Astrocyte (in vitro differentiated cells and primary cell): ENCODE measurements at places on chromosomes 3 and 15. TPM values are rescaled to one million over a fixed set of nuclear protein-coding genes. Genes with fewer than 3 reads are reported as not detected.

- DNase-seq = no peak
These were observed 898.7 kb downstream of the NSUN3 start for GRCh38 chr3:94961423-94962100.

GRCh38 chr3:139906418-139906817 lies 28.6 kb upstream of the CLSTN2 start:
- DNase-seq = peak; percentile 76

DNA sequence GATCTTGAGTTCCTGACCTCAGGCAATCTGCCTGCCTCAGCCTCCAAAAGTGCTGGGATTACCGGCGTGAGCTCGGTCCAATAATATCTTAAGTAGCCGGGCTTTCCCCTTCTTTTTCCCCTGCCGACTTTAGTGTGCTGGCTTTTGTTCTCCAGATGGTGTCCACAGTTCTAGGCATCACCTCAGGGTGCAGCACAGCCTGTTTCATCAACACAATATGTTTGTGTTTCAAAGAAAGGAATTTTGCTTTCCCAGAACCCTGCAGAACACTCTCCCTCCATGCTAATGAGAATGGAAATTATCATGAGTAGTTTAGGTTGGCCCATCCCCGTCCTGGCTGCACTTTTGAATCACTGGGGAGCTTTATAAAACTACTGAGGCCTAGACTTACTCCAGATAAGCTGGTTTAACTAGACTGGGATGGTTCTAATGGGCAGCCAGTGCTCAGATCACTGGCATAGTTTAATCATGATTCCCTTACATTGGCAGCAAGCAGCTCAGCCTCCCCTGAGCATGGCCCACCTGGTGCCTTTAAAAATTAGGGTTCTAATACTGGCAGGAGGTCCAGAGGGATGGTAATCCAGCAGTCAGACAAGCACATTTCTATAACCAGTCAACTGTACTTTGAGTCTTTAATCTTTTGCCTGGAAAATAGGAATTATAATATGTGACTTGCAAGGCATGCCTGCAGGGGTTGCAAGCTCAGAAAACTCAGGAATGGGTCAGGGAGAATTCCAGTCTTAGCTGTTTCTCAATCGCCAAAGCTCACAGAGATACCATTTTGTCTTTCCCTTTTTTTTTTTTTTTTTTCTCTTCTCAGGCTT lies 127.6 kb upstream of the RASGRP1 start:
- no peak for DNase-seq

GRCh38 chr15:28875461-28876000 lies 10.2 kb upstream of the APBA2 start:
- no peak for DNase-seq

- no peak for DNase-seq
These were observed 71.8 kb upstream of the GATM start for GRCh38 chr15:45449916-45450867.

GRCh38 chr3:141986548-141987107 lies 110.2 kb downstream of the ATP1B3 start:
- DNase-seq = no peak

- no peak for DNase-seq
These were observed 278.0 kb upstream of the TRIM42 start for GRCh38 chr3:140399871-140400270.

- no peak for DNase-seq
These were observed 2.7 kb downstream of the ZNF654 start for GRCh38 chr3:88061746-88062145.

- DNase-seq = no peak
These were observed 507.7 kb downstream of the GRM7 start for GRCh38 chr3:7368597-7368996.

DNA sequence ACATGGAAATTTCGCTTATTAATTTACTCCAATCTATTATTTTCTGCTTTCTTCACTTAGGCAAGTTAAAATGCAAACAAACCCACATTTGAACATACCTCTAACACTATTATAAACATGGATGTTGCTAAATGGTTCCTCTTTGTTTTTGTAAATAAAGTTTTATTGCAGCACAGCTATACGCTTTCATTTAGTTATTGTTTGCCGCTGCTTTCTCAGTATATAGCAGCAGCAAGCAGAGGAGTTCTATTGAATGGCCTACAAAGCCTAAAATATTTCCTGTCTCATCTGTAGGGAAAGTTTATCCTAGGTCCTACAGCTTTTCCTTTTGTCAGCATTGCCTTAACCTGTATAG lies 7.9 kb upstream of the CHD2 start:
- DNase-seq = no peak

- DNase-seq = no peak
These were observed 30.7 kb downstream of the NANOGP8 start for GRCh38 chr15:35054380-35054779.

GRCh38 chr15:83898361-83898760 lies 244.4 kb downstream of the ADAMTSL3 start:
- DNase-seq = no peak

DNA sequence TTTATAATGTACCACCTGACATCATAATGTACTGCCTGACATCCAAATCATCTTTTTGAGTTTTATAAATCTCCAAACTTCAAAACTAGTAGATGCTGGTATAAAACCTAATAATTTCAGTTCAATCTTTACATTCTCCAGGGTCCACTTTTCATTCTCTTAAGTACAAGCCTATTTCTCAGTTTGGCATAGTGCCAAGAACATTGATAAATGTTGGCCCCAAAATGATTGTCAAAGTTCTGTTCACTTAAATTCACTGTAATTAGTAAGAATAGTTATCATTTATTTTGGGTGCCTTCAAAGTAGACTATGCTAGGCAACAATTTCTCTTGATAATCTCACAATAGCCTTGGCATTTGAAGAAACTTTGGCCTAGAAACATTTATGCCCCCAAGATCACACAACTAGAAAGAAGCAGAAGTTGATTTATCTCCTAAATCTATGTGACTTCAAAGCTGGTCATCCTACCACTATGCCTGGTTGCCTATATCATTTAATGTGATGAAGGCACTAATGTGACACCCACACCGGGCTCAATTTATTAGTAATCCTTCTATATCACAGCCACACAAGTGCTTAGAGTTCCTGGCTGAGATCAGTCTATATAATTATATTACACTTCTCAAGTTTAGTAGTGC lies 101.7 kb downstream of the ZNF609 start:
- DNase-seq = no peak

GRCh38 chr15:70420086-70420947 lies 322.6 kb upstream of the TLE3 start:
- DNase-seq = no peak

GRCh38 chr3:54659347-54659746 lies 268.5 kb downstream of the LRTM1 start:
- no peak for DNase-seq

DNA sequence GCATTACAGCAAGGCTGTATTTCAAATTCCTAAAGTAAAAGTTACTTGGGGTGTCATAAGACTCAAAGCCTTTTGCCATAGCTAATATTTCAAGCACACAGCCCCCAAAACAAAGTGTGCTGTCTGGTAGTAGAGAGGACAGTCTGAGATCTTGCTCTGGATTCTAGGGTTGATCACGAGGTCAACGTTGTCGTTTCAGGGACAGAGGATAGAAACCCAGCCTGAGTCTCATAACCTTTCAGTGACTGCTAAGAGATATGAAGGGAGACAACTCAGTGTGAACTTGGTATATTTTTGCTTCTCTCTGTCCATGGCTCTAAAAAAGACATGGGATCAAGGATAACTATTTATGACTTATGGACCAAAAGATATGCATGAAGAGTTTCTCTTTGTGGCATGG lies 25.6 kb upstream of the MINDY4B start:
- DNase-seq = no peak

DNA sequence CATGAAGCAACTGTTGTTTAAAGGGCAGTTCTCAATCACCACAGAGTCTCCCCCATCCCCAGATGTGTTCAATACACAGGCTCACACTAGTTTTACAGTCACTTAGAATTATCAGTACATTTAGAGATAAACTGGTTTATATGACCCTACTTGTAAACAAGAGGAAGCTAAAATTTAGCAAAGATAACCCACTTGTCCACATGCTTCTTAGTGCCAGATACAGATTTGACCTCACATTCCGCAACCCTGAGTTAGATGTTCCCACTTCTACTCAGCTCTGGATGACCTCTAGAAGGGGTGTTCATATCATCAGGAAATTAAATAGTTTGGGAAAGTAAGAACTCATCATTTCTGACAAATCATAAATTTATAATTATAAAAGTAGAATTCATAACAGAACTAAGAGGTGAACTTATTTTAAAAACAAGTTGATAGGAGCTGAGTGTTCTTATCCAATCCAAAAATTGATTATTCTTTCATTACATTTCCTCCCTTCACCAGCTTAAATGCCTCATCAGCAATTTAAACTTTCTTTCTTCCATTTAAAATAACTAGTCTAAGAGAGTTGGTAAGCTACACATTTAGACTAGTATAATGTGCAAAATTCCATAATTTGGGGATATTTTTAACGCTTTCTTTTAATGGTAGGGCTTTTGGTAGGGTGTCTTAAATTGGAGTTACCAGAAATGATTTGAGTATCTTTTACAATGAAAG lies 131.2 kb downstream of the FBN1 start:
- no peak for DNase-seq

DNA sequence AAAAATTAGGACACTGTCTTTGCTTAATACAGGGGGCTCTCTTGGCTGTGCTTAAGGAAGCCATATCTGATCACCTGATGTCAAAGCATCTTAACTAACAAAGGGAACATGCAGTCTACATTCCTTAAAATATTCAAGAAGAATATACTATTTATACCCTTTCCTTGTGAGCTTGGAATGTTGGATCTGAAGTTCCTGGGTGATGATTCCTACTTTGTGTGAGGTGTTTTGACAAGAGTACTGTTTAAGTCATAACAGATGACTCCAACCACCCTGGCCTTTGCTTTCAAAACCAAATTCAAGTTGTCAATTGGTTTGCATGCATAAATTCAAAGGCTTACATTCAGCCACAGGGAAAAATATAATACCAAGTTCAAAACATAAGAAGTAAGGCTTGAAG lies 862.7 kb upstream of the SEMA6D start:
- peak; percentile 1 for DNase-seq

- DNase-seq = no peak
These were observed 21.8 kb upstream of the SLC25A38 start for GRCh38 chr3:39361252-39361927.

DNA sequence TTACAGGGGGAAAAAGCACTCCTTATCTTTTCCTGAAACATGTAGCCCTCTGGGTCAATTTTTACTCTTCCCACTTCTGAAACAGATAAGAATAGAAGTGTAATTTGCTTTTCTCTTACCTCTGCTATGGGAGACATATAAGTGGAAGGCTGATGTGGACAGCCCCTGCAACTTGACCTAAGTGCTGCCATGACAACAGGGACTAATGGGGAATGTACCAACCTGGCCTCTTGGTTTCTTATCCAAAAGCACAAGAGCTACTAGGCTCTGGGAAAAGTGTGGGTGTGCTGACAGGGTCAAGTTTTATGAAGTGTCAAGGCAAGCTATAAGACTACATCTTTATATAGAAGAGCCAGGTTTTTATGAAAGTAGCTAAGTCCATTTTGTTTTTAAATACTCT lies 1246.5 kb downstream of the OTOL1 start:
- DNase-seq = no peak

DNA sequence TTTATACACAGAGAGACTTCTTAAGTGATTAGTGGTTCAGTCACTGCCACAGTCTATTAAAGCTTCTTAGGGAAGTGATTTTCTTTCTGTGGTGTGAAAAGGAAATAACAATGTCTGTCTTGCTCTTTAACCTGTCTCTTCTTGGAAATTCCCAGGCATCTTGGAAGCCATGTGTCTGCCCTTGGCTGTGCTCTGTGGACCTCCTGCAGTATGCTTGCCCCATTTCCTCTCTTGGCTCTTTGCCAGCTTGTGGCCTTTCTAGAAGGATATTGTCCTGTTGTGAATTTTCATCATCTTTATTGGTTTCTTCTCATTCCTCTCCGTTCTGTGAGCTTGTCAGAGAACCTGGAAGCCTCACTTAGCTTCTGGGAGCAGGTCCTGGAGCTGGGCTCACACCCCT lies 338.4 kb upstream of the C2CD4B start:
- no peak for DNase-seq

- DNase-seq = no peak
These were observed 13.2 kb downstream of the CLASP2 start for GRCh38 chr3:33704891-33705290.

DNA sequence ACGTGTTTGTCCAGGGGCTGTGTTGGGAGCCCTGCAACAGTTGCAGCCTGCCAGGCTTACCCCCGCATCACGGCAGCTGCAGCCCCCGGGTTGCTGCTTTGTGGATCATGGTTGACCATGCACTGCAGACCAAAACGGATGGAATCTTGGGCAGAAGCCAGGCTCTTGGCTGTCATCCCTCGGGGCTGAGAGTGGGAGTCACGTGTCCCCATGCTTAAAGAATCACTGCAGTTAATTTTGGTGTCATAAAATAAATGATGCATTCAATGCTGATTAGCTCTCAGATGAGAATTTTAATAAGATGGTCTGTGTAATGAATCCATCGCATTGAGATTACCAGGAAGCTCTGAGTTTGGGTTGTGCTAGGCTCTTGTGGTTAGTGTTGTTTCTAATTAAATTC lies 115.6 kb downstream of the CHDH start:
- peak; percentile 26 for DNase-seq

- DNase-seq = peak; percentile 12
These were observed 135.4 kb downstream of the RAB11A start for GRCh38 chr15:66004618-66005262.

DNA sequence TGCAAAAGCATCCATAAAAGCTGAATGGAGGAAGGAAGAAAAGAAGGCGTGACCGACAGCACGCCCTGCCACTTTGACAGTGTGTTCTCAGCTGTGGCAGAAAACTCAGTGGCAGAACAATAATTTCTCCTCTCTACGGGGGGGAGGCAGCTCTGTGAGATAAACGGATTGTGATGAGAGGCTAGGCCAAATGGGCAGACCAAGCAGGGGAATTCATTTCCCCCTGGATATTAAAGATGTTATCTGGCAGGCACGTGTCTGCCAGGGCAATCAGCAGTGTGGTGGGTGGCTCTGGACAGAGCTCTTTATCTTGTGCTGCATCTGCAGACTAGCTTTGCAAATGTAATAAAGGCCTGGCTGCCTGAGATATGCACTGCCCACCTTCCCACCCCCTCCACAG lies 1.9 kb upstream of the RMDN3 start:
- no peak for DNase-seq

The SEMA3G gene
- 0.09 and 0.26 TPM in 2 replicates for total RNA-seq

The CCDC191 gene
- total RNA-seq = 2.5 and 3.1 TPM in 2 replicates

The CTXN2 gene
- total RNA-seq = not detected in 2 replicates

The PRSS50 gene
- not detected in 2 replicates for total RNA-seq

The RFT1 gene
- total RNA-seq = 19.2 and 23.0 TPM in 2 replicates

The USF3 gene
- total RNA-seq = 10.0 and 11.8 TPM in 2 replicates

The BTLA gene
- not detected in 2 replicates for total RNA-seq

The ECE2 gene
- total RNA-seq = not detected in 2 replicates

The KNG1 gene
- total RNA-seq = not detected in 2 replicates

The RTP1 gene
- total RNA-seq = not detected in 2 replicates

The NME9 gene
- 0.54 and 0.62 TPM in 2 replicates for total RNA-seq

The TPRG1 gene
- total RNA-seq = 0.72 and 1.1 TPM in 2 replicates
